ENCODE measurements at places on chromosomes 4 and X.

- peak; percentile 6 for DNase-seq
These were observed 156.1 kb downstream of the STPG2 start for GRCh38 chr4:97987019-97987648.

DNA sequence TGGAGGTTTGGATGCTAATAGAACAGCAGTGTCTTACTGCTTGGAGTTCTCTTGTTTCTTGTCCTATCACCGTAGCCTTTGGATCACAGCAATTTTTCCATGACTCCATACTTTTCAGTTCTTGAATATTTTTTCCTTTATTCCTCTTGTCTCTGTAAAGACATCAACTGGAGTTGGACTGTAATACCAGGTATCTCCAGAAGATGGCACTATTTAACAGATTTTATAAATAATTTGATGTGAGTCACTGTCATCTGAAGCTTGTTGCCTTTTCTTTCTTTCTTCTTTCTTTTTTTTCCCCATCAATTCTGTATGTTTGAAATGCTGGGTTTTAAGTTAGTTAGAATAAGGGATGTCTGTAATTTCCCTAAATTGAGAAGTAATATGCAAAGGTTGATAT lies 24.1 kb downstream of the HPRT1 start:
- DNase-seq, result peak; percentile 58

GRCh38 chr4:3179126-3179706 lies 69.7 kb upstream of the MSANTD1 start:
- no peak for DNase-seq

DNA sequence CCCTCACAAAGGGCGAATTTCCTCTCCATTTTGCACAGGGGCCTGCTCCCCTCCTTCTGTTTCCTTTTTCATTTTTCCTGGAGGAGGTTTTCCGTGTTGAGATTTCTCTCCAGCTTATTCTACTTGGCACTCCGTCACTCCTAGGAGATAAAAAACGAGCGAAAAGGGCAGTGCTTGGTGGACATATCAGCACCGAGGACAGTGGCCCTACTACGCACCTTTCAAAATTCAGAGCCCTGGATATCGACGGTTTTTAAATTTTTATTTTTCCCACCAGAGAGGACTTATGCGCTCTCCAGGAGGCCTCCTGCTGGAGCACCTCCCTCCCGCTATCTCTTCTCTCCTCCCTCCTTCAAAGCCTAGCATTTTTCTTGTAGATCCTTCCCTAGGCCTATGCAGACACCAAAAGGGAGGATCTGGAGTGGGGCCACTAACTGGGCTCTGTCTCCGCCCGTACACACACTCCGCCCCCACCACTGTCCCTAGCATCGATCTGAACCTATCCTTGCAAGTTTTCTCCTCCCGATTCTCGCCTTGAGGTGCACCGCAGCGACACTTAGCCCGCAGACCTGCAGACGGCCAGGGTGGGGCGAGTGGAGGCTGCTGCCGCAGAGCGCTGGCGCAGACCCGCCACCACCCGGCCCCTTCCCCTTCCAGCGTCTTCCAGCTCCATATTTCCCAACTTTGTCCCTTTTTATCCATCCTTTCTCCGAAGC lies 8.5 kb upstream of the TCEAL9 start:
- no peak for DNase-seq

DNA sequence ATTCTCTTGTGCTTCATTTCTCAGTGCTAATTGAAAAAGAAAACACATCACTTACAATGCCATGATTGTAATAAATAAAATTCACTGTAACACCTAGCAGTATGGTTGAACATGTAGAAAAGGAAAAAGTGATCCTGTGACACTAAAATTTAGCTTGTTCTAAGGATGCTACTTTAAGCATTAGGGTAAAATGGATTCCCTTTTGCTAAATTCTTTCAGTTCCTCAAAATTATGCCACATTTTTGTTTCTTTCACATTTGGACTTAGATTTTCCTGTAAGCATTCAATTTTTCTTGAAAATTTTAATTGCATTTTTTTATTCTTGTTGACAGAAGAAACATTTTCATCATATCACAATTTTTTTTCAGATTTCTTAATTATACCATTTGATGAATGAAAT lies 19.4 kb downstream of the TET2 start:
- DNase-seq, result no peak

DNA sequence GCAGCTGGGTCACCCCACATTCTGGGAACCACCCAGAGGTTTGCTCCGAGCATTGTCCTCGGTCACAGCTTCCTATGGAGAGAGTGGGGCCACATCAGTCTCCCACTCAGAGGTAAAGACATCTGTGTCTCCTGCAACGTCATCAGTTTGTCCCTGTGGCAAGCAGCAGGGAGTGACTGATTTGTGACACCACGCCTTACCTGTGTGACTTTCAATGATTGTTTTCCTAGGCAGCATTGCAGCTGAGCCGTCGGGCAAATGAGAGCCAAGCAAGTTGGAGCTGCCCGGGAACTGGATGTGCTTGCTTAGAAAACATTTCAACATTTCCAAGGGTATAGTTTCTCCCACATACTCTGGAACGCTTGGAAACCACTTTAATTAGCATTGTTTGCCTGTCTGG lies 29.7 kb upstream of the HELT start:
- no peak for DNase-seq

DNA sequence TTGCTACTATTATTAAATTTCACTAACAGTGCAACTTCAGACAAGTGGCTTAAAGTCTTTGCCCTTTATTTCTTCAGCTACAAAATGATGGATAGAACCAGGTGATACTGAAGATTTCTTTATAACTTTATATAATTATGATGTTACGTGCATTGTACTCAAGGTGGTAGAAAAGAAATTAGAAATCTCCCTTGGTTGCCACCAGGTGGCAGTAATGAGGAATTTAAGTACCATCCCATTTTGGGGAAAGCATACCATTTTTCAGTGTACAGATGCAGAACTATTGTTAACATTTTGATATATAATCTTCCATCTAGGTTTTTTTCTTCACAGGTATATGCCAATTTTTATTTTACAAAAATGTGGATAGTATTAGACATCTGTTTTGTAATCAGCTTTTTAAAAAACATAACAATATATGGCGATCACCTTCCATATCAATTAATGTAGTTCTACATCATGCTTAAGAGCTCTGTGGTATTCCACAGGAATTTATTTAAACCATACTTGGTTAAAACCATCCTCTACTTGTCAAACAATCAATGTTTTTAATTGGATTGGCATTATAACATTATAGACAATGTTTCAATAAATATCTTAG lies 37.7 kb upstream of the RAB33B start:
- DNase-seq, result peak; percentile 44

DNA sequence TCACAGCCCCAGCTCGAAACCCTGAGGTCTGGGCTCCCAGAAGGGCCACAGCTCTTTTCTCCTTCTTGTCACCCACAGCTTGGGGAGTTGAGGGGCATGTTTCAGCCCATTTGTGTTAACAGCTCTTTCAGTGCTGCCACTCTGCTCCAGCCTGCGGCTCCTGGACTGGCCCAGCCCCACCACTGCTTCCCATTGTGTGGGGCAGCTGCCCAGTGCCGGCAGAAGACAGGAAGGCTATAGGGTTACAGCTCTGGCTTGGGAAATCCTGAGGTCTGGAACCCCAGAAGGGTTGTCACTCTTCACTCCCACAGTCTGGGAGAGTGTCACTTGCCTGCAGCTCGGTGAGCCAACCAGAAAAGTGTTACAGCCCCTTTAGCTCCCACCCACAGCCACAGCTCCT lies 7.0 kb upstream of the HNRNPD start:
- no peak for DNase-seq

DNA sequence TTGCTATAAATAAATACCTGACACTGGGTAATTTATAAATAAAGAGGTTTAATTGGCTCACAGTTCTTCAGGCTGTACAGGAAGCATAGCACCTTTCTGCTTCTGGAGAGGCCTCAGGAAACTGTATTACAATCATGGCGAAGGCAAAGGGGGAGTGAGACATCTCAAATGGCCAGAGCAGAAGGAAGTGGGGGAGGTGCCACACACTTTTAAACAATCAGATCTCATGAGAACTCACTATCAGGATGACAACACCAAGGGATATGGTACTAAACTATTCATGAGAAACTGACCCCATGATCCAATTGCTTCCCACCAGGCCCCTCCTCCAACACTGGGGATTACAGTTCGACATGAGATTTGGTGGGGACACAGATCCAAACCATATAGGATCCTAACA lies 11.7 kb upstream of the TCEAL9 start:
- DNase-seq, result no peak

GRCh38 chr4:13193662-13194061 lies 290.5 kb downstream of the RAB28 start:
- no peak for DNase-seq

GRCh38 chr4:110106931-110107296 lies 91.5 kb downstream of the ELOVL6 start:
- DNase-seq, result peak; percentile 42

DNA sequence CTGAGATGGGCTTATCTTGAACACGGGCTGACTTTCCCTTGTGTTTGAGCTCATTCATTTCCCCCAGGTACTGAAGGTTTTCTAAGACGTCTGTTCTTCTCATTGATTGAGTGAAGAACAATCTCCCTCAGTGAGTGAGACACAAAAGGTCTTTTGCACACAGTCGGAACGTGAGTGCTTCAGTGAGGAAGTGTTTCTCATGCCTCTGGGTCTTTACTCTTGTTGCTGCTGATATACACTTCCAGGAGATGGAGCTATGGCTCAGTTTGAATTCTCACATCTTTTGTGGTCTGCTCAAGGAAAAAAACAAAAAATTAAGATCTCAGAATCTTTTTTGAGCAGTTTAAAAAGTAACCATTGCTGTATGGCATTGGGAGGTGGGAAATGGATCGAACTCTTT lies 981.9 kb upstream of the TENM3 start:
- DNase-seq, result peak; percentile 40

DNA sequence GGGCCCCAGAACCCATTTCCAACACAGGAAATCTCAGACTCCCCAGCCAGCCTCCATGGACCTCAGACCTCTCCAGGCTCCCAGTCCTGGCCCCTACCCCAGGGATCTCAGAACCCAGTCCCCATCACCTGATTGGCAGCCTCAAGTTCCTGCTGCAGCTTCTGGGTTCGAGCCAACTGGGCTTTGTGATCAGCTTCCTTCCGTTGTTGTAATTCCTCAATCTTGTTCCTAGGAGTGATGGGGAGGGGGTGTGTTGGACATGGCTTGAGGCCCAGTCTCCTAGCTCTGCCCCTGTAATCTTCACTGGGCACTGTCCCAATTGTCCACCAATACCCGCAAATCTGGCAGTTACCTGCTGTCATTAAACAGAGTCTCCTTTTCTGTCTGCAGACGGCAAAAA lies 12.6 kb downstream of the GRIPAP1 start:
- no peak for DNase-seq
